ENCODE measurements at places on chromosomes 11 and 22. TPM values are rescaled to one million over a fixed set of nuclear protein-coding genes. Genes with fewer than 3 reads are reported as not detected.

DNA sequence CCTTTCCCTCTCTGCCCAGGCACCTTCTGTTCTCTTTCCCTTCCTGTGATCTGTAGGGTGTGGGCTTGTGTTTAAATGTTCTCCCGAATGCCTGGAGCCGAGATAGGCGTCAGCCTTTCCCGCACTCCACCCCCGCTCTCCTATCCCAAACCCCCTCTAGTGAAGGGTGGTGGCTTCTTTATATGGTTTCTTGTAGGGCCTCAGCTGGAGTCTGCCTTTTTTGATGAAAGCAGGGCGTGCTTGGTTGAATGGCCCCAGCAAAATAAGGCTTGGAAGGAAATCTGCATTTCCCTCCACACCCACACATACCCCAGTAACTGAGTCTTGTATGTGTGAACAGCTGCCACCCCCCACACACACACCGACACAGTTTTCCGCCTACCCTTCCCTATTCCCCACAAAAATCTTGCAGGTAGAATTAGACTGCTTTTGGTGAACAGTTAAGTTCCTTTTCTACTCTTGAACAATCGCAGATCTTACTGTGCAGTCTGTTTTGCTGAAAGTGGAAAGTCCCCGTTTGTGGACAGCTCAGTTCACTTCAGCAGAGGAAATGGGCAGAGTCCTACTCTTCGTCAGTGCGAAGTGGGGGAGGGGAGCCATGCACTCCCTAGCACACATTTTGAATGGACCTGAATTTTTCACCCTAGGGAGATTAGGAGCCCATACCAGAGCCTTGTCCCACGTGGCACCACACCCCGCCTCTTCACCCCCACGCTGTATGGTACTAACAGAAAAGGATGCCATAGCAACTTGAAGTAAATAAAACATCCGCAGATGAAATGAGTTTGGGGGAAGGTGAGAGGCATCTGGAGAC, 25.5 kb upstream of the GRK2 start:
- no peaks in the 10 kb centered on the region for H3K27me3 ChIP-seq
- H3K36me3 ChIP-seq: peaks cover 28% of the 10 kb centered on the region
- DNase-seq: peak; percentile 79
- peak overlapping the region; percentile 77 for H3K27ac ChIP-seq
- H3K4me1 ChIP-seq: peaks cover 34% of the 10 kb centered on the region
- H3K4me3 ChIP-seq: peak overlapping the region; percentile 77

NCAPH2 gene
- total RNA-seq: 13.9 TPM

PHF21B gene
- total RNA-seq: not detected

DNAL4 gene
- 4.3 TPM for total RNA-seq

DNA sequence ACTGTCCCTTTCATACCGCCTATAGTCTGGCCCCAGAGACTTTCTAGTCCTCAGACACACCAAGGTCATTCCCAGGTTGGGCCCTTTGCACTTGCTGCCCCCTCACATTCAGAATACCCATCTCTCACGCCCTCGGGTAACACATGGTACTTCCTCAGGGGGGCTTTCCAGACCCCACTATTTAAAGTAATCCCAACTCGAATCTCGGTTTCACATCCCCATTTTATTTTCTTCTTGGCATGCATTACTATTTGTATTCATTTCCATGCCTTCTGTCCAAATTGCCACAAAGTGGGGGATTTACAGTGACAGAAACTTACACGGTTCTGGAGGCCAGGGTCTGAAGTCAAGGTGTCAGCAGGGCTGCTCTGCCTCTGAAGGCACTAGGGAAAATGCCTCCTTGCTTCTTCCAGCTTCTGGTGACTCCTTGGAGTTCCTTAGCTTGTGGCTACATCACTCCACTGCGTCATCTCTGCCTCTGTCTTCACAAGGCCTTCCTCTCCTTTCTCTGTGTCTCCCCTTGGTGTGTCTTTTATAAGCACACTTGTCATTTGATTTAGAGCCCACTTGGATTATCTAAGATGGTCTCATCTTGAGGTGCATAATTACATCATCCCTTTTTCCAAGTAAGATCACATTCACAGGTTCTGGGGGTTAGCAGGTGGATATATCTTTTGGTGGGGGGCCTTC, 15.1 kb downstream of the RCN1 start:
- H3K4me1 ChIP-seq: no peaks in the 10 kb centered on the region
- H3K27me3 ChIP-seq: no peaks in the 10 kb centered on the region
- no peak for DNase-seq
- H3K27ac ChIP-seq: no peak overlapping the region
- H3K4me3 ChIP-seq: no peak overlapping the region
- H3K36me3 ChIP-seq: no peaks in the 10 kb centered on the region
